ENCODE measurements at places on chromosomes 12 and 14.

- DNase-seq, result no peak
Measured at GRCh38 chr12:27534060-27534764, 10.2 kb downstream of the PPFIBP1 start.

GRCh38 chr14:22781301-22781991 is 15.0 kb downstream of the OXA1L start:
- no peak for DNase-seq

- no peak for DNase-seq
Measured at GRCh38 chr14:54929556-54929955, 26.9 kb upstream of the GCH1 start.

- no peak for DNase-seq
Measured at GRCh38 chr14:54893151-54893760, 9.4 kb downstream of the GCH1 start.

DNA sequence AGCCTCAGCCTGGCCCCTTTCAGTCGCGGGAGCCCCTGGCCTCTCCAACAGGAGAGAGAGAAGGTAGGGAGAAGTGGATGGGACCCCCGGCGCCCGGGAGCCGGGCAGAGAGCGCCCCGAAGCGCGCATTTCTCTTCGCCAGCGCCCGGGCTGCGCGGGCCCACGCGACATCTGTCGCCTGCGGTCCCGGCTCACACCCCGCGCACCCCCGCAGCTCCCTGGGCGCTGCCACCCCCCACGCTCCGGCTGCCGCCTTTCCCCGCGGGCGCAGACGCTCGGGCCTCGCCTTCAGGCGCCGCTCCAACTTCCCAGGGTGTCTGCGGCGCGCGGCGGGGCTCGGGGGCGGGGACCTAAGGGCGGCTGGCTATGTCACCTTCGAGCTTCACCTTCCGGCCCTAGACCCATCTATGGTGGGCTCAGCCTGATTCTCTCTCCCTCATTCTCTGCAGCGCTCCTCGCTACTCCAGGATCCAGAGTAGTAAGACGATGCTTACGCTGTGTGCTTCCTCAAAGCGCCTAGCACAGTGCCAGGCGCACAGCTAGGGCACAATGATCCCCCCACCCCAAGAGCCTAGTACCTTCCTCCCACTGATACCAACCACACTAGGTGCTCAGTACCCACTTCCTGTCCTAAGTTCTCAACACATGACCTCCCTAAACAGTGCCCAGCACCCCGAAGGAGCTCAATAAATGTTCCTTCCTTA is 1.6 kb downstream of the HRK start:
- no peak for DNase-seq

Data from NCI-H524 treated with DMSO at 0.1 percent for 48 hours (cell line).